ENCODE measurements at places on chromosomes 12 and 14.

GRCh38 chr12:122060081-122060501 is 18.5 kb upstream of the MLXIP start:
- DNase-seq, result no peak

DNA sequence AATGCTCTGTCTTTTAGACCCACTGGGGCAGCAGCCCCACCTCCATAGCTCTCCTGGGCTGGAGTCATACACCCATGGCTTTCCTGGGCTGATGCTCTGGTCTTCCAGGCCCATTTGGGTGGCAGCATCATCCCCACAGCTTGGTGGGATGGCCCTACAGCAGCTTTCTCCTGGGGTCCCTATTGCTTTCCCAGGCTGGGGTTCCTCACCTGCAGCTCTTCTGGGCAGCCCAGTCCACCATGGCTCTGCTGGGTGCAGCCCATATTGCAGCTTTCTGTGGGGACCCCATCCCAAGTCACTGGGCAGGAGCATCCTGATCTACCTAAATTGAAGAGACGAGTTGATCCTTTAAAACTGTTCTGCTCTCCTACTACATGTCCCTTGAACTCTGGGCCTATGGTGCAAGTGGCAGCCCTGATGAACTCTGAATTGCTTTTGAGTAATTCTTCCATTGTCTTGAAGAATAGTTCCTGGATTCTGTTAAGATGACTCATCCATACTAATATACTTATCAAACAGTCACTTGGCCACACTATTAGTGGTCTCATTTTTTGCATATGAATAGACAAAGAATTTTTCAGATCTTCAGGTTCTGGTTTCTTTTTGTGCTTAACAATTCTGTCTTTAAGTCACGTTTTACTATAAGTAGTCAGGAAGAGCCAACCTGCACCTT is 390.1 kb downstream of the DPF3 start:
- DNase-seq, result no peak

DNA sequence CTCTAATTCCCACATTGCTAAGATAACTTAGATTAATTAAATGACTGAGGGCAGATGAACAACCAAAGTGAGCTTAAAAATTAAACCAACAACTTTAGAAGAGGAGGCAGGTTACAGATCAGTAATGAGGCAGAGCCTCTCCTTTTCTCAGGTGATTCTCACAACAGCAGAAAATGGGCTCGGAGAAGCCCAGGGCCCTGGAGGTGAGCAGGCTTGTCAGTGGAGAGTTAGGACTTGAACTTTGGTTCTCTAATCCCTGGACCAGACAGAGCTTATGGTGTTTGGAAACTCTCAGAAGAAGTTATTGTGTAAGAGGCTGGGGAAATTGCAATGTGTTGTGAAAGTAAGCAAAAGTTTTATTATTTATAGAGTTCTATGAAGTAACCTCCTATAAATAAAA is 2.8 kb downstream of the TRHDE start:
- no peak for DNase-seq

DNA sequence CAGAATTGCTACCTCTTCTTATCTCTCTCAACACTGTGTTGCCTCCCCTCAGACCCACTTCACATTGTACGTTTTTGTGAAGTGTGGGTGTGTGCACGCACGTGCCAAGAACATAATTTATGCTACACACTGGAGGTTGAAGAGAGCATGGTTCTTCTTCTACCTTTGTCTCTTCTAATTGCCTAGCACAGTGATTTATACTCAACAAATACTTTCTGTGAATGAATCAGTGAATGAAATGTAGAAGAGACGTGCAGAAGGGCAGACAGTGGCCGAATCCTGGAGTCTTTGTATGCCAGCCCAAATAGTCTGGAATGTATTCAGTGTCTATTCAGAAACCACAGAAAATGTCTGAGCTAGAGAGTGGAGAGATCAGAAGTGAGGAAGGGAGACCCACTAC is 4.6 kb upstream of the SAMD4A start:
- no peak for DNase-seq

DNA sequence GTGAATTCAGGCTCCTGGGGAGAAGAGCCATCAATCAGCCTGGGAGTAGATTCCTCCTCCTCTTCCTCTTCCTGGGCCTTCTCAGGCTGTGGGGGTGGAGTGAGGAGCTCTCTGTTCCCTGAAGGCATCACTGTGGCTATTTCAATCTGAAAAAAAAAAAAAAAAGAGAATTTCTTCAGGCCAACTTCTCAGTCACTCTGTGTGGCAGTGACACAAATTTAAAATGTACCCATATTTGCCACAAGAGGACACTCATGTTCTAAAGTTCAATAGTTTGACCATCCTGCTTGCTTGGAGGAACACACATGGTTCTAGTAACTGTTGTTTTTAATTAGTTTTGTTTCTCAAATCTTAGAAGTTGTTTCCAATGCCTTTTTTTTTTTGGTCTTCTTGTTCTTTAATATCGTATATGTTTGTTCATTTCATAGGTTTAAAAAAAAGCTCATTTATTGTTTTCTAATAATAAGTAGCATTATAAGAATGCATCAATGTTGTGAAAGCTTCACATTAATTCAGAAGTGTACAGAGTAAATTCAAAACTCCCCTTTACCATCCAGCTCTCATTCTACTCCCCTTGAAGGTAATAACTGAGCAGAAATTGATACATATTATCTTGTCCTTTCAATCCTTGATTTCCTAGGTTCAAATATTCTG is 23.3 kb upstream of the CCER1 start:
- peak; percentile 46 for DNase-seq

DNA sequence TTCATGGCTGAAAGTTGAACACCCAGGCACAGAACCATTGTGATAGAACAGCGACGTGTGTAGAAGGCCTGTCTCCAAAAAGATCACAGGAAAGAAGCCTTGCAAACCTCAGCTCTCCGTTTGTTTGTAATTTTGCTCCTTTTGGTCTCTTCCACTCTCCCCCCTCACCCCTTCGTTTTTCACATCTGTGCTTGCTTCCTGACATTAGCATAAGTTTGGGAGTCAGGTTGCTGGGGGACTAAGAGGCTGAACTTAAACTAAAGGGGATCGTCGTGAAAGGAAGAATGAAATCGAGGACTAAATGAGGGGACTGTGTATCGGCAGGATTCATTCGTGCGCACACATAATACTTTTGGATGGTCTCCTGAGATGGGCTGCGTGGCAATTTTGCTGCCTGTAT is 200.6 kb downstream of the BCAT1 start:
- DNase-seq, result no peak

DNA sequence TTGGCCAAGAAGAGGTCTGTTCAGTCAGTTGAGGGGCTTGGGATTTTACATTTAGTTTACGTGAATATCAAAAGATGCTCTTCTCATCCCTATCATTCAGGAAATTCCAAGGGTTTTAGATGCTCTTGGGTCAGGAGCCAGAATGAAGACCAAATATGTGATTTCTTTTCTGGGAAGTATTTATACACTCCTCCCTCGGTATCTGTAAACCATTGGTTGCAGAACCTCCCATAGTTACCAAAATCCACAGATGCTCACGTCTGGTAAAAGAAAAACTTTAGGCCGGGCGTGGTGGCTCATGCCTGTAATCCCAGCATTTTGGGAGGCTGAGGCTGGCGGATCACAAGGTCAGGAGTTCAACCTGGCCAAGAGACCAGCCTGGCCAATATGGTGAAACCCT is 75.9 kb downstream of the TNFAIP2 start:
- no peak for DNase-seq

GRCh38 chr12:75086091-75087038 is 123.3 kb downstream of the KCNC2 start:
- DNase-seq, result no peak

DNA sequence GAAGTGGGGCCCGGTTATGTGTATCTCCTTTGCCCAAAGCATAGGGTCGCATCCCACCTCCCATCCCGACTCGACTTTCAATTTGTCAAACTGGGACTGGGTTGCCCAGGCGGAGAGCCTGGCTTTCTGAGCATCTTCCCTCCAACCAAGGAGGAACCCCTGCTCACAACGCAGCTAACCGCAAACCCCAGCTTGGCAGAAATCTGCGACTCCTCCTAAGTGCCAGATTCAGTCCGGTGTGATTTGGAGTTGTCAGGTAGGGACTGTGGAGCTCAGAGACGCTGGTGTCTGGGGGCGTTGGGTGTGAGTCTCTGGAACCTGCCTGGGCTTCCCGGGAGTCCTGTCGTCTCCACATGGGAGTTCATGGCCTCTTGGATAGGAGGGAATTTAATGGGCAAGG is 1126.7 kb downstream of the AACS start:
- DNase-seq, result no peak

GRCh38 chr14:23378612-23379220 is 1.9 kb downstream of the CMTM5 start:
- DNase-seq, result no peak

DNA sequence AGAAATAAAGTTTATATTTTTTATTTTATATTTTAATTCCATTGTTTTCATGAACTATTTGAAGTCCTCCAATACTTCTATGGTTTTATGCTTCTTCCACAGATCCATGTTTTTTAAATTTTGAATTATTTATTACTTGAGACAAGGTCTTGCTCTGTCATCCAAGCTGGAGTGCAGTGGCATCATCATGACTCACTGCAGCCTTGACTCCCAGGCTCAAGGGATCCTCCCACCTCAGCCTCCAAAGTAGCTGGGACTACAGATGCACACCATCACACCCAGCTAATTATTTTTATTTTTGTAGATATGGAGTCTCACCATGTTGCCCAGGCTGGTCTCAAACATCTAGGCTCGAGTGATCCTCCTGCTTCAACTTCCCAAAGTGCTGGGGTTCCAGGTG is 28.8 kb upstream of the DLGAP5 start:
- no peak for DNase-seq

GRCh38 chr14:29216268-29217232 is 450.0 kb downstream of the FOXG1 start:
- DNase-seq, result no peak

DNA sequence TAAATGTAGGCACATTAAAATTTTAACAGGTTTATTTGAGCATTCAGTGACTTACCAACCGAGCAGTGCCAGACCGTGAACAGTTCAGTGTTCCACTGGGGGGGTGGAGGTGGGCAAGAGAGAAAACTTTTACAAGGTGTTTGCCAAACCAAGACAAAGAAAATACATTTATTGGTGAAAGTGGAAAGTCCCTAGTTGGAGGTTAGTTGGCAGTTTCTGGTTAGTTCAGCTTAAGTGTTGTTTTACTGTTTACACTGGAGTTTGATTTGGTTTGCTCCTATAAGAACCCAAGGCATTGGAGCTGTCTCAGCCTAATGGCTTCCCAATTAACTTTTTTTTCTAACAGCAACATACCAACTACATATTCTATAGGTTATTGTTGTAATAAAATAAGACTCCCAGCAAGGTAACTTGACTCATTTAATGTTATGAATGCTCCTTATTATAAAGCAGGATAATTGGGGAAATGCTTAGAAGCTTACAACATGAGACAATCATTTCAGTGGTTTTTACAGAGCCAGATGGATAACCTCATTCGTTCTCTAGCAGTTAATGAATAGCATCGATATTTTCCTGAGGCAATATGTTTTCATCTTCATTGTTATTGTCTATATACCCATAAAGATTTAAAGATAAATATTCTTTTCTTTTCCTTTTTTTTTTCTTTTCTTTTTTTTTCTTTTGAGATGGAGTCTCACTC is 115.8 kb downstream of the ETNK1 start:
- DNase-seq, result peak; percentile 12

GRCh38 chr14:104708606-104709268 is 15.3 kb upstream of the ADSS1 start:
- DNase-seq, result peak; percentile 70

GRCh38 chr14:28102814-28103213 is 663.8 kb upstream of the FOXG1 start:
- no peak for DNase-seq

DNA sequence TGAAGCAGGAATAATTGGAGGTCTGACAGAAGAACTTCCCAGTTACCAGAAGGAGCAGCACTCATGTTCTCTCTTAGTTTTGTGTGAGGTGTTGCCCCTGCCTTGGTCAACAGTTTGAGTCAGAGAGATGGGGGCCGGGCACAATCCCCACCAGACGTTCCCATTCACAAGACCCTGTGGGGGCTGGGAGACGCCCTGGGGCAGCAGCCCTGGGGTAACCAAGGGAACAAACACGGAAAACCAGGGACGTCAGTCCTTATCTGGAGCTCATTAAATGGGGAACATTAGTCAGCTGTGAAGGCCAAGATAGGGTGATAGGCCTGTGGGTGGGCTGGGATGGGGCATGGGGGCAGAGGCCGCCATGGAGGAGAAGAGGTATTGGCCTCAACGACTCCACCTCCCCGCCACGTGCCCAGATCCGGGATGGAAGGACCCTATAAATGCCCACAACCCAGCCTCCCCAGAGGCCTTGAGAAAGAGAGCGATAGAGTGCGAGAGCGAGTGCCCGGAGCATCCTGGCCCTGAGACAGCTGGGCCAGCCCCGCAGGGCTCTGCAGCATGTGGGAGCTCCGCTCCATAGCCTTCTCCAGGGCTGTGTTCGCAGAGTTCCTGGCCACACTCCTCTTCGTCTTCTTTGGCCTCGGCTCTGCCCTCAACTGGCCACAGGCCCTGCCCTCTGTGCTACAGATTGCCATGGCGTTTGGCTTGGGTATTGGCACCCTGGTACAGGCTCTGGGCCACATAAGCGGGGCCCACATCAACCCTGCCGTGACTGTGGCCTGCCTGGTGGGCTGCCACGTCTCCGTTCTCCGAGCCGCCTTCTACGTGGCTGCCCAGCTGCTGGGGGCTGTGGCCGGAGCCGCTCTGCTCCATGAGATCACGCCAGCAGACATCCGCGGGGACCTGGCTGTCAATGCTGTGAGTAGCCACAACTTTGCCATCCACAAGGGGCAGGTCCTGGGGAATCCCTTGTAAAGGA is at the start of gene AQP2:
Gene AQP2 (plus strand): TSS at position 465 of the 979 bp plus-strand sequence. CDS start 94 bp downstream, at position 559.
- no peak for DNase-seq

DNA sequence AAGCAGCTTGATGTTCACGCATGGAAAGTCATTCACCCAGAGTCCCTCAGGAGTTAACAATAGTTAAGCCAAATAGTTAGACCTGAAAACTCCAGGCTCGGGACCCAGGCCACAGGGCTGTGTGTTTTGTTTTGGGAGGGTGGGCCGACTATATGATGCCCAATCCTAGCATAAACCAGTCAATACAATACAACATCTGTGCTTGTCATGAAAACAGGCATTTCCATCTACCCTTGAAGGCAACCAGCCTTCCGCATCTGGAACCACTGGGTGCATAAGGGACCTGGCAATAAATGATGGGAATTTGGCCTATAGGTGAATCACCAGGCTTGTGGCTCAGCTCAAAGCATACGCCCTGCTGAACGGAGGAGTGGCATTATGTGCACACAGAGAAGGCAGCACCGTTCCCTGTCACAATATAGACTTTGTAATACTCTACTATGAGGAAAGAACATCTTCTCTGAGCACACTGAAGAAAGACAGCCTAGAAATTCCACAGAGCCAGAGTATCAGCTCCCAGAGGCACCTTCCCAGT is 91.0 kb upstream of the FOXN3 start:
- no peak for DNase-seq

GRCh38 chr12:57272337-57273151 is 21.6 kb upstream of the STAC3 start:
- DNase-seq, result no peak

DNA sequence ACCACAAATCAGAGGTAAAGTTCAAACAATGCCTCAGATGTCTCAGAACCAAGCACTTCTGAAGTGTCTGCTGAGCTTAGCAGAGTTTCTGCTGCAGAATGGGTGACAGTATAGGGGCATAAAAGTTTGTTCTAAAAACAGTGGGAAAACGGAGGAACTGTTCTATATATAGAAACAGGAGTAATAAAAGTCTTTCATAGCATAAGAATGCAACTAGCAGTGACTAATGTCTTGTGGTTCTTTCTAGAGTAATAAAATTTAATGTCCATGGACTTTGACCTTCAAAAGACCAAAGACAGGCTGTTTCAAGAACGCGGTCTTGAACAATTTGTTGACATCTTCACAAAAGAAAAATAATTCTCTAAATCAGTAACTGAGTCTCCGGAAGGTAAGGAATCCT is 107.5 kb upstream of the FAR2 start:
- no peak for DNase-seq
